ENCODE measurements at places on chromosomes 7 and 10.

- no peak for DNase-seq
Observed at GRCh38 chr7:195010-195829, 2.8 kb downstream of the FAM20C start.

DNA sequence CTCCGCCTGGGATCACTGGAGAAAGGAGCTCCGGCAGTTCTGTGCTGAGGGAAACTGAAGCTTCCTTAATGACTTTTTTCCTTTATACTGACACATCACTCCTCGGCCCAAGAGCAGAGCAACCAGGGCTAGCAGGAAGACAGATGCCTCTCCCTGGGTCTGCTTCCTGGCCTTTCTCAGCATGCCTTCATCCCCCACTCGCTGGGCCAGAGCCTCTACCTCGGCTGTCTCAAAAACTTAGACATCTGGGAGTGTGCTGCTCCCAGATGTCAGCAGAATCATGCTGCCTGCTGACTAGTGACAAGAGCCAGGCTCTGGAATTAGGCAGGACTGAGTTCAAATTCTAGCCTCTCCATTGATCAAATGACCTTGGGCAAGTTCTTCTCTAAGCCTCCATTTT is 24.4 kb upstream of the LRRC4 start:
- no peak for DNase-seq

DNA sequence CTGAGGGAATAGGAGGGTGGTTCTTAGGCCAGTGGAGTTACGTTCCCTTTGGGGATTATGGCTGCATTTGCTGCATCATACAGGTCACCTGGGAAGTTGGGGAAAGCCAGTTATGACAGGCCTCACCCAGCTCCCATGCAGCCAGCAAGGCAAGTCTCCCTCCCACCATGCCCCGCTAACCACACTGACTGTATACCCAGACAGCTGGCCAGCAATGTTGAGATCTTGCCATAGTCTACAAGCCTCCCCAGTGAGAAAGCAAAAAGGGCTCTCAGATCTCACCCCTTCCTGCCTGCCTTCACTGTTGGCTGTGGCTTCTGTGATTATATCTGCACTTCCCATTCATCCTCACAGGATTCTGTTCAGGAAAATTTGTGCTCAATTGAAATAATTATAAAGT is 133.3 kb upstream of the HGF start:
- no peak for DNase-seq

DNA sequence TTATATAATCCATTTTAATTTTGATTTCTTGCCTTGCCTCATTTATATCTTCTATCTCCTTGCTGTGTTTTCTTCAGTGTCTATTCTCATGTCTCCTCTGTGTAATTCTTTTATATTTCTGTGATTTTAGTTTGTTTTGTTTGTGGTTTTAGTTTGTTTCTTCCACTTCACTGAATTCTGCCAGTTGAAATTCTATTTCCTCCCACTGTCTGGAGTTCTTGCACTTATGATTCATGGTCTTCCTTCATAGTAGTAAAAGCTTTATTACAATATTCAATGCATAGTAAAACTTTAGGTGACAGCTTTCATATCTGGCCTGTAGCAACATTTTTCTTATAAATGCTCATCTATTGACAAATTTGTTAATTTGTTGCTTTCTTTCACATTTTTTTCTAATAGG is 113.3 kb downstream of the MAGI2 start:
- no peak for DNase-seq

Data from NT2/D1 (cell line).